Activated CD8-positive, alpha-beta memory T cell treated with anti-CD3 and anti-CD28 coated beads for 1 hour (primary cell): ENCODE measurements at places on chromosomes 2 and 18.

- no peak for DNase-seq
Observed at GRCh38 chr18:76405280-76405679, 89.8 kb downstream of the ZNF516 start.

DNA sequence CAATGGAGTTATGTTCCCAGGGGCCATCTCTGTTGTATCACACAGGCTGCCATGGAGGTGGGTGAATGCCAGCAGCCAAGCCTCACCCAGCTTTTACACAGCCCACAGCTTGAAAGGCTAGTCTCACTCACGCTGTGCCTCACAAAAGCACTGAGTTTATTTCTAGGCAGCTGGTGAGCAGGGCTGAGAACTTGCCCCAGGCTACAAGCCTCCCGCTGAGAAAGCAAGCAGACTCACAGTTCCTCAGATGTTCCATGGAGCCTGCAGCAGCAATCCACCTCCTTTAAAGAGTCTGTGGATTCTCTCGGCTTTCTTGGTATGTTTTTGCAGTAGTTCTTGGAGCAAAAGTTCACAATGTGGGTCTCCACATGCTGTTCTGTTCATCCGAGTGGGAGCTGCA is 40.9 kb upstream of the ALKAL2 start:
- DNase-seq = no peak

- DNase-seq = no peak
Observed at GRCh38 chr2:148540022-148540421, 104.5 kb upstream of the EPC2 start.

- DNase-seq = no peak
Observed at GRCh38 chr2:239594019-239594771, 193.4 kb upstream of the HDAC4 start.

- no peak for DNase-seq
Observed at GRCh38 chr2:216181953-216182461, 72.9 kb downstream of the XRCC5 start.

GRCh38 chr2:74534411-74534810 is 4.7 kb downstream of the HTRA2 start:
- no peak for DNase-seq

GRCh38 chr2:96400049-96401000 is 64.8 kb downstream of the NCAPH start:
- DNase-seq = no peak

GRCh38 chr2:157572725-157573124 is 55.9 kb downstream of the ACVR1C start:
- DNase-seq = no peak

DNA sequence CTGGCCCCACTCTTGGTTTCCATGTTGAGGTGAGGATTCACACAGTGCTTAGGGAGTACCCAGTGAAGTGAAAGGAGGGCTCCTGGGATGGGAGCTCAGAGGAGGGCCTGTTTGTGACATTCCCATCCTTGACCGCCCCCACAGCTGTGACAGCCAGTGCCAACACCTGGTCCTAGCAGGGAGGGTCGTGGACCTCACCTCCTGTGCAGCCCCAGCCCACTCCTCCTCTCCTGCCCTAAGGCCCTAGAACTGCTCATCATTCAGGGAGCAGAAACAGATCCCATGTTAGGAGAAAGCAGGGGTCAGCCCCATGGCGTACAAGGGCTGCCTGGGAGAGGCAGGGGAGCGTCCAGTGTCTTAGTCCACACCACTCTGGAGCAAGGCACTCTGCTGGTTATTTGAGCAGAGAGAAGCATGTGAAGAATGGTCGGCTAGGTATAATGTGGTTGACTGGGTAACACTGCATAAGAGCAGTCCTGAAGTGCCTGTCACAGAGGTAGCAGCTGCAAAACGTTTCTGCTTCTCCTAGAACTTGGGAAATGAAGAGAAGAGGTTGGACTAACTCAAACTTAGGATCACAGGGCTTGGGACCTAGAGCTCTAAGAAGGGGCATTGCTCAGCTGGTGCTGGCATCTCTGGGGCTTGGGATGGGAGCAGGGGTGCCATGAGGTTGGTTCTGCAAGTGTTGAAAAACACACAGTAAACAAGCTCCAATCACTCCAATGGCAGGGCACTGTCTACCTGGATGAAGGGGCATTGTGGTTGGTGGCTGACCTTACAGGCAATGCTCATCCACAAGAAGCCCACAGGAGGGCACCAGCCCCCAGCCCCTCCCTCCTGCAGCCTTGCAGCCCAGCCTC is 55.6 kb downstream of the FAM168B start:
- no peak for DNase-seq

GRCh38 chr18:6132751-6133368 is 237.5 kb upstream of the TMEM200C start:
- no peak for DNase-seq

GRCh38 chr18:48583573-48583972 is 44.7 kb downstream of the CTIF start:
- DNase-seq = no peak

DNA sequence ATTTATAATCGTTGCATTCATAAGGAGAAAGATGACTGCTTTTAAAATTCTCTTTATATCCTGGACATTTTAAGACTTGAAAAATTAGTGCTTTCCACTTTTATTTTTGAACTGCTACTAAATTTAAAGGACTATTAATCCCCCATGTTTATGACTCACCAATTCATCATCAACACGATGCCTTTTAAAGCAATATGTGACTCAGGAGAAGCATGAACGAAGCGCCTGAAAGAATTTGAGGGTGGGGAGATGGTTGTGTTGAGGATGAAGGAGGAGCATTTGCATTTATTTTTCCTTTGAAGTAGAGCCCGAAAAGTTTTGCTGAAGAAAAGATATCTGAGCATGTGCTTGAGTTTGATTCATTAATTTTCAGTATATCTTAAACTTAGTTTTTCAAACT is 192.2 kb upstream of the LRRTM1 start:
- no peak for DNase-seq
